NCI-H2081 (cell line): ENCODE measurements at places on chromosomes 4 and X.

GRCh38 chrX:10169175-10169574 lies 12.4 kb downstream of the CLCN4 start:
- DNase-seq, result no peak

DNA sequence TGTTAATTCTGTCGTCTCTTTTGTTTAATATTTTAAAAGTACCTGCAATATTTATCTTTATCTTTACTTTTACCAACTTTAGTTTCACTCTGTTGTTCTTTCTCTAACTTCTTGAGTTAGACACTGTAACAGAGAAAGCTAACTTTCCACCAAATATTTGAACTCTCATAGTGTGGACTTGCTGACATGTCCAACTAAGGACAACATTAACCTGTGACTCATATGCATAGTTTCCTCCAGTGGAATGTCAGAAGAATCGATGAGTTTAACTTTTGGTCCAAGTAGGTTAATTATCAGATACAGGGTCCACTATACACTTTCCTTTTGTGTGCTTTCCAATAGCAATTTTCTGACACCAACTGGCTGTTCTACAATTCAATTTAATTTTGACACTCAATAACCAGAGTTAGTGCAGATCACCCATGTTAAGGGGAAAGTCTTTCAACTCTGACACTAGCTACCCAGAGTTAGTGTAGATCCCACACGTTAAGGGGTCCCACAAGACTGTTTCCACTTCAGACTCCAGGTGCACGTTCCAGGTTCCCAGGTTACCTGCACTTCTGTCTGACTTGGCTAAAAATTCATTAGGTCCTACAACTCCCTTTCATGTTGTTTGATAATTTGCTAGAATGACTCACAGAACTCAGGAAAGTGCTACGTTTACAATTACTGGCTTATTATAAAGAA lies 559.0 kb upstream of the AMOT start:
- DNase-seq, result no peak

DNA sequence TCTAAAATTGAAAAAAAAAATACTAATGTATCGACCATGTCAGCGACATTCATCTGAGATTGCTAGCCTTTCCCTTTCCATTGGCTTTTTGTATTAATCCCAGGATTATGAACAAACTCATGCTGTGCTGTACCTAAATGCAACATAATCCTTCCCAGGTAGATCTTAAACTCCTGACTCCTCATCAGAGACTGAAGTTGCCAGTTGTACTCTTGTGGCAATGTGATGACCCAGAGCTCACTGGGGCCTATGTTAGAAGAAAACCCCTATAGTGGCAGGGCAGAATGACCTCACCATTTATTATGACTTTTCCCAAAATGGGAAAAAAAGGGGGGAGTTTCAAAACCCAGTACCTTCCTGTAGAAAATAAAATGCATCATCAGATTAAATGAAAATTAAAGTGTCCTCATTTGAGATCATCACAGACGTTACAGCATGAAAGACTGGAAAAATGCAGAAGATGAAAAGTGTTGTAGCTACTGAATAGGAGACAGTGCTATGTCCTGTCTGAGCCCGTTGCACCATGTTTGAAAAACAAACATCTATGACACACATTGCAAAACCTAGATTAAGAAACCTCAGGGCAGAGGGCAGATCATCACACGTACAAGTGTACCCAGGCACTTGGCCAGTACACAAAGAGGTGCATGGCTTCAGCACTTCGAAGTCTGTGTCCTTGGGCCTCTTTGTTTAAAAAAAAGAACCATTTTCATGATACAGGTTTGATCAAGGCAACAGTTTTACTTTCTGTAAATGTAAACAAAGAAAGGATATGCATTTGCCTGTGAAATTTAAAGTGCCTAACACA lies 6.8 kb upstream of the ACSL4 start:
- no peak for DNase-seq

DNA sequence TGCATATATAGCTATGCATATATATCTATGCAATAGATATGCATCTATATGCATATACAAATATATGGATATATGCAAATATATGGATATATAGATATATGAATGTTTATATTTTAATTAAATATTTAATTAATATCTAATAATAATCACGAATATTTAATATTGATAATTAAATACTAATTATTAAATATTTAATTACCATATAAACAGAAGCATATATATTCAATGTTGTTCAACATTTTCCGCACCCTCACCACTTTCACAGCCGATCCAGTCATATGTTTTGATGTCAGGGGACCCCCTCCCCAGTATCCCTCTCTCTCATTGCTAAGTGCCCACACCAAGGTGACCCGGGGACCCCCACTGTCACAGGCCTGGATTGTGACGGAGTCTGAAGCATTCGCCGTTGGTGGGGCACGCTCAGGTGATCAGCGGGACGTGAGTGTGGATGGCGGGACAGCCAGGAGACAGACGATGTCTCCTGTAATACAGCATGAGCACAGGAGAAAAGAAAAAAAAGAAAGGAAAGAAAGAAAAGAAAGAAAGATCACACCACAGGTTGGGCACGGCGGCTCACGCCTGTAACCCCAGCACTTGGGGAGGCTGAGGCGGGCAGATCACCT lies 199.7 kb downstream of the CRLF2 start:
- no peak for DNase-seq

DNA sequence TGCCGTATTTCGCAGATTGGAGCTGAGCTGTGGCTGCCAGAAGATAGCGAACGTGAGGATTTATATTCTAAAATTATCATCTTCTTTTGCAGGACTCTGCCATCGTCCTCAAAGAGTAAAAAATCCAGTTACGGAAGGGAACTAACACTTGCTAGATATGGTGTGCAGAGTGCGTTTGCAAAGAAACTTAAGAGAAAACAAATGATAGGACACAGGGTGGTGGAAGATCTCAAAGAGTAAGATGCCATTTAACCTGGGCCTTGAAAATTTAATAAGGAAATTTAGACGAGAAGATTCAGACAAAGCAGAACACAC lies 566 bp downstream of the LARP7 start:
- no peak for DNase-seq
